ENCODE measurements at places on chromosomes 5 and 9.

- no peak for DNase-seq
Observed at GRCh38 chr5:173691931-173692330, 75.5 kb upstream of the BOD1 start.

DNA sequence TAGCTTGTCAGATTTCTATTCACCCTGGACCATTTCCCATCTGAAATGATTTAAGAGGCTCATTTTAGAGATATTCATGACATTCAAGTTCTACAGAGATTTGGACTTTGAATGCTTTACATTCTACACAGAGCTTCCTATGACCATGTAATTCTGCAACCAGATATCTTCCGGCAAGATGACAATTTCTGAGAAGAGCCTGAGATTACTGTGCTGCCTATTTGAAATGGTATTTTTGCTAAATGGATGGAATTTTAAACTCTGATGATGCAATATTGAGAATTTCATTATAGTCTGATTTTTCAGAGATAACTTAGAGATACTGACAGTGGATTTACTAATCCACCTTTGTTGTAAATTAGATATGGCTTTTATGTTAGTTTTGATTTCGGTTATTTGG is 16.0 kb upstream of the ACOT12 start:
- no peak for DNase-seq

- DNase-seq: no peak
Observed at GRCh38 chr9:31304576-31304975, 1079.9 kb upstream of the ACO1 start.

- DNase-seq: no peak
Observed at GRCh38 chr5:157444224-157444623, 15.8 kb upstream of the NIPAL4 start.

- no peak for DNase-seq
Observed at GRCh38 chr5:168482361-168482760, 3.9 kb upstream of the RARS1 start.

DNA sequence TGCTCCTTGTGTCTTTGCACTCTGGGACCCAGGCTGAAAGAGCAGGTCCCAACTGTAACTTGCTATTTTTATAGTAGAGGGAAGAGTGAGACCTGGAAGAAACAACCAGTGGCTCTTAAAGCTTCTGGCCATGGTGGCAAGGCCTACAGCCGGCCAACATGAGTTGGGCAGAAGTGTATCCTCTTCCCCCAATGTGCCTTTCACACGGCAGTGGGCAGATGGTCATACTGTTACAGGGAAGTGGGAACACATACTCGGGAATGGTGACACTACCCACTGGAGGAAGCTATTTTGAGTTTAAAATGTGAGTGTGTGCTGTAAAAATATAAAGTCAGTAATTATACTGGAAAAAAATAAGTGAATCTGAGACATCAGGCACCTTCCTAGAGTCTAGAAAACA is 116.0 kb downstream of the MVB12B start:
- DNase-seq: no peak

DNA sequence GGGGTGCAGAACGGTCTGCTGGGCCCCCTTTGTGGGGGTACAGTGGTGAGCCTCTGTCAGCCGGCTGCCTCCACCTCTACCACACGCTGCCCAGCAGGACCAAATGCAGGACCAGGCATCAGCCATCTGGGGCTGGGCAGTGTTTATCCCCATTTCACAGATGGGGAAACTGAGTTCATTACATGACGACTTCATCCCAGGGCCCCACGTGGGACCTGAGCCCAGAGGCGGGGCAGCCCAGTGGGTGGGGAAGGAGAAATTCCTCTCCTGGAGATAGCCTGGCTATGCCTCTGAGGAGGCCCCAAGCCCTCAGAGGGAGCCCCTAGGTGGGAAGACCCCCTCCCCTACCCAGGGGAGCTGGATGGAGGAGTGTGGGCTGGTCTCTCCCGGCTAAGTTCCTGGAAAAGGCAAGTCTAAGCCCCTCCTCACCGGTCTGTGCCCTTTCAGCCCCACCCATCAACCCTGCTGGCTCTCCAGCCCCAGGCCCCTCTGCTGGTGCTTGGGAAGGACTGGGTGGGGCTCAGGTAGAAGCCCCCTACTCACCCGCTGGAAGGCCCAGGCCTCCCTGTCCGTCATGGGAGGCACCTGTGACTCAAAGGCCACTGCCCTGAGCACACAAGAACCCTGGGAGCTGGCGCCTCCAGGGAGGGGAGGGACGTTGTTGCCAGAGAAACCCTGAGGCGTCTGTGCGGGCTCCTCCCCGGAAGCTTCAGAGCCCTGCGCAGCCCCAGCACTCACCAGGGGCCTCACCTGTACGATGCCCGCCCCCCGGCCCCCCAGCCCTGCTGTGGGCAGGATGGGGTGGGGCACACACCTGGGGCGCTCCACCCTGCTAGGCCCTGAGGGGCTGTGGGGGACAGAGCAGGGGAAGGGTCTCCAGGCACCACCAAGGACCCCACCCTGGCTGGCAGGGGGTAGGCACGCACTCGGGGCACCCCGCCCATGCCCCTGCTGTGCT is 7.4 kb upstream of the CCDC187 start:
- DNase-seq: no peak

- DNase-seq: no peak
Observed at GRCh38 chr5:2902186-2902585, 150.7 kb upstream of the IRX2 start.

DNA sequence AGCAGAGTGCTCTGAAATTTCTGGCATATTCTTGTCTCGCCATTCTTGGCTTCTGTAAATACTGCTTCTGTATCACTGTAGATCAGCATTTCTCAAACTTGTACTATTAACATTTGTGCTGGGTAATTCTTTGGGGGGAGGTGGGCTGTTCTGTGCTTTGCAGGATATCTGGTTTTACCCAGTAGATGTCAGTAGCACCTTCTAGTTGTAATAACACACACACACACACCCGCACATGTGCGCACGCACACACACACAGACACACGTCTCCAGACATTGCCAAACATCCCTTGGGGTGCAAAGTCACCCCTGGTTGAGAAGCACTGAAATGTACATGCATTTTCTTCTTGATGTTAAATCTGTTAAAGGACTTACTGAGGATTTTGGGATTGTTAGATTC is 304.1 kb downstream of the MAT2B start:
- DNase-seq: no peak

DNA sequence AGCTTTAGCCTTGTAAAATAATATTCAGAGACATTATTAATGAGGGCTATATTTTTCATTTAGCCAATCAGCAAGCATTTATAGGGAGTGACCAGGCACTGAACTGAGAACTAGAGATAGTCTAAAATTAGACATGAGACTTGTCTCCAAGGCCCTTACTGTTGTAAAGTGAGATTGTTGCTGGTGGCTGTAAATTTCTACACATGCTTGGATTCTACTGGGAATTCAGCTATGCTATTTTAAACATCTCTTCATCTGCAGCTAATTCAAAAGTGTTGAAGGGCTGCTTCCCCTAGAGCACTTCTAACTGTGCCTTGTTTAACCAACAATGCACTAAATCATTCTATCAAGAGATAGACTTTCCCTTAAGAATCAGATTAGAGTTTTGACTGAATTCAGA is 67.4 kb downstream of the CHSY3 start:
- DNase-seq: no peak

DNA sequence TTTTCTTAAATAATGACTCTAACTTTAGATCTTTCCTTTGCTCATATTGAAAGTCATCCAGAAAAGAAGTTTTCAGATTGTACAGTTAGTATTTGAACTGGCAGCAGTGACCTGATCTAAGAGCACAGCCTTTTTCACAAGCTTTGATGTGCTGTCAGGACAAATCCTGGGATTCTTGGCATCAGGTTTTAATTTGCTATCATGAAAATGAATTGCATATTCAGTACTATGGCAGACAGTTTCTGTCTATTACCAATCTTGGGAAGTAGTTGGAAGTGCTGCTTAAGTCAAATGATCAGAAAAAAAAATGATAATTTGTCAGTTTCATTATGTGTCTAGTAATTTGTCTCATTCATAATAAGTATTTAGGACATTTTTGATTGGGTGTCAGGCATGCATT is 925.6 kb upstream of the ARRDC3 start:
- no peak for DNase-seq

DNA sequence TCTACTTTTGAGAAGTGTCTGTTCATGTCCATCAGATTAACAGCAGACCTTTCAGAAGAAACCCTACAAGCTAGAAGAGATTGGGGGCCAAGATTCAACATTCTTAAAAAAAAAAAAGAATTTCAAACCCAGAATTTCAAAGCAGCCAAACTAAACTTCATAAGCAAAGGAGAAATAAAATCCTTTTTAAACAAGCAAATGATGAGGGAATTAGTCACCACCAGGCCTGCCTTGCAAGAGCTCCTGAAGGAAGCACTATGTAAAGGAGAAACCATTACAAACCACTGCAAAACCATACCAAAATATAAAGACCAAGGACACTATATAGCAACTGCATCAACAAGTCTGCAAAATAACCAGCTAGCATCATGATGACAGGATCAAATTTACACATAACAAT is 124.6 kb upstream of the PDE4D start:
- no peak for DNase-seq

DNA sequence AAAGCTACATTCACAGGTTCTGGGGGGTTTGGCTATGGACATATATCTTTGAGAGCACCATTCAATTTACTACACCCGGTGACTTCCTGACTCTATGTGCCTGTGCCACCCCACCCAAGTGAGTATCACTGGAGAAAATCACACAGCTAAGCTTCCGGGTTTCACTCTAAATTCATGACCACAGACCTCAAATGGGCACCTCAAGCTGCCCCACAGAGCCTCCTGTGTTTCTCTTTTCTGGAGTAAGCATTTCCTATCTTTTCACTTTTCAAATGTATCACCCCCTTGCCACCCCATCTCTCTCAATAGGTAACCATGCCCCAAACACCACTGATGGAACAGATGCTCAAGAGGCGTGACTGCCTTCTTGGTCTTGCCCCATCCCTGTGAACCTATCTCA is 49.2 kb upstream of the NEK6 start:
- no peak for DNase-seq

DNA sequence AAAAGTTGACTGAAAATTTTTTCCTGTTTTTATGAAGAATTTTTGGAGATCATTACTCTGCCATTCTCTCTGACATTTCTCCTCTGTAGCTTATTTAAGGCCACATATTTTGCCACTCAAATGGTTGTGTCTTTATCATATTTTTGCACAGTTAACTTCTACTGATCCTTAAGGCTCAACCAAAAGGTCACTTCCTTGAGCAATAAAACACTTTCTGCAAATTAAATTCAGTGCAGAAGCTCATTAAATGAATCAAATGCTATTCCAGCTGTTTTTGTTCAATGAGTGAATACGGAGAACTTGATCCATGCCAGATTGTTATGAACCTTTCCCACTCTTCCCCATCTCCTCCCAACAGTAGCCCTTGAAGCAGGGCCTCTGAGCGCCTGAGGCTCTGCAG is 93.8 kb upstream of the EPB41L4A start:
- DNase-seq: no peak

DNA sequence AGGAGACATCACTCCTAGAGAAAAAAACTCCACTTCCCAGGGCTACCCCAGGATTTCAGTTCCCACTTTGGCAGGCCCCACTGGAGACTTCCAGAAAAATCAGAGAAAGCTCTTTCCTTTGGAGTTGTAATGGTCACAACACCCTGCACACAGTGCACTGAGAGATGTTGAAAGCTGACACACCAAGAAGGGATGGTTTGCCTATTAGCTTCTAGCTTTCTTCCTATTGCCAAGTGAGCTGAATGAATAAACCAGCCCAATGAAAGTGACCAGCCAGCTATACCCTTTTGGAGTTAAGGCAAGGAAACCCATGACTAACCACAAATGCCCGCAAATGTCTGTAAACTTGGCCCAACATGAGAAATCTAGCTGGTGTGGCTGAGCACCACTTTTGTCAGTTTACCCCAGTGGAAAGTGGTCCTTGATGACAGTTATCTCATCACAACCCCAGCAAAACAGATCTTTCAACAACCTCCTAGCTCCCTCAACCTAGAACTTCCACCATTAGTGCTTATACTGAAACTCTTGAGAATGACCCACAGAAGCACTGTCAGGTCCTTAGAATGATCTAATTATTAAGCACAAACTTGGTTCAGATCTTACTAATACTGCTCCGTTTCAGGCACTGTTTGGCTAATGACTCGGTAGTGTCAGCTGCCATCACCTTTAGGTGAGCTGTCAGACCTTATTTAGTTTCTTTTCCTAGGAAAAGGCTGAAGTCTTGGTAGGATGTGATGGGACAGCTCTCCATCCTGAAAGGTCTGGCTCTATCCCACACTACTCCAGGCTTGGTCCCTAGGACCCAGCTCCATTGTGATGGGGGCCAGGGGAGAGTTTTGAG is 11.2 kb downstream of the IRF1 start:
- no peak for DNase-seq

GRCh38 chr5:103546858-103547257 is 15.7 kb downstream of the NUDT12 start:
- DNase-seq: no peak

DNA sequence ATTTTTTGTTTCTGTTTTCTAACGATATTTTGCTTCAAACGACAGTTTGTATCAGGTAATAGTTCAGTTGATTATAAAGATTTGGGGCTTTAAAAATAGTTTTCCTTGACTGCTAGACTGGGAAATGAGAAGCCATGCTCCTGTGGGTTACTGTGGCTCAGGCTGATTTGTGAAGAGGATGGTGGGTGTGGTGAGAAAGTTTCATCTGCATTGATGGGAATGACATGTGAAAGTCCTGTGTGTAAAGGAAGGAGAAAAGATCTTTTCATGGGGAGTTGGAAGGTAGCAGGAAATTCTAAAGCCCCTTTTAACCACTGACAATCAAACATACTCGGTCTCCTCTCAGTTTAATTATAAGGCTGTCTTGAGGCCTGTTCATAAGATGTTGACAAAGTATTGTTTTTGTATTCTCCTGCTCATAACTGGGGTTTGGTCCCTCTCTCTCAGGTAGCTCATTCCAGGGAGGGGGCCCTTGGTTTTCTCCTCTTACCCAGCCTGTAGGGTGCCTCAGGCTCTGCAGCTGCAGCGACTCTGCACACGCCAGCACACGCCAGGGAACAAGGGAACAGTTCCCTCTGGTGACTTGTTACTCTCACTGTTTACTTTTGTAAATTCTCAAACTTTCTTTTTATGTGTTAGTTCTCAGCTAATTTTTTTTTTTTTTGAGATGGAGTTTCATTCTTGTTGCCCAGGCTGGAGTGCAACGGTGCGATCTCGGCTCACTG is 91.6 kb downstream of the CARTPT start:
- no peak for DNase-seq

DNA sequence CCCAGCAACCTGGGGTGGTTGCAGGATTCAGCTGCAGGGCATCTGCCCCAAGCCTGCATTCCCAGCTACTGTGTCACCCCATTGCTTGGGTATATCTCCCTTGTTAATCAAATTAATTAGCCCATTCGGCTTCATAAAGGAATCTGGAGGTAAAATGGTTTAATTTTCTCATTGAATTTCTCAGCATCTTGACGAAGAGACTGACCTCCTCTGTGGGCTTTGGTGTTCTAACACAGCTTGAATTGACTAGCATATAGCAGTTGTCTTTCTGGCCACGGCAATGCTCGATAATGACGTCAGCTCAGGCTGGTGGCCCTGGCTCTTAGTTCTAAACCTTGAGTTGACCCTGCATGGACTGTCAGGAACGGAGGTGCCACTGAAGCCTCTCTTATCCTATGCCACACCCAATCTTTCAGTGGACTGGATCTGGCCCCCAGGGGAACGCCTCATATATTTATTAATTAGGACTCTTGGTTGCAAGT is 72.4 kb downstream of the MSX2 start:
- no peak for DNase-seq
